ENCODE measurements at places on chromosomes 13 and 19.

DNA sequence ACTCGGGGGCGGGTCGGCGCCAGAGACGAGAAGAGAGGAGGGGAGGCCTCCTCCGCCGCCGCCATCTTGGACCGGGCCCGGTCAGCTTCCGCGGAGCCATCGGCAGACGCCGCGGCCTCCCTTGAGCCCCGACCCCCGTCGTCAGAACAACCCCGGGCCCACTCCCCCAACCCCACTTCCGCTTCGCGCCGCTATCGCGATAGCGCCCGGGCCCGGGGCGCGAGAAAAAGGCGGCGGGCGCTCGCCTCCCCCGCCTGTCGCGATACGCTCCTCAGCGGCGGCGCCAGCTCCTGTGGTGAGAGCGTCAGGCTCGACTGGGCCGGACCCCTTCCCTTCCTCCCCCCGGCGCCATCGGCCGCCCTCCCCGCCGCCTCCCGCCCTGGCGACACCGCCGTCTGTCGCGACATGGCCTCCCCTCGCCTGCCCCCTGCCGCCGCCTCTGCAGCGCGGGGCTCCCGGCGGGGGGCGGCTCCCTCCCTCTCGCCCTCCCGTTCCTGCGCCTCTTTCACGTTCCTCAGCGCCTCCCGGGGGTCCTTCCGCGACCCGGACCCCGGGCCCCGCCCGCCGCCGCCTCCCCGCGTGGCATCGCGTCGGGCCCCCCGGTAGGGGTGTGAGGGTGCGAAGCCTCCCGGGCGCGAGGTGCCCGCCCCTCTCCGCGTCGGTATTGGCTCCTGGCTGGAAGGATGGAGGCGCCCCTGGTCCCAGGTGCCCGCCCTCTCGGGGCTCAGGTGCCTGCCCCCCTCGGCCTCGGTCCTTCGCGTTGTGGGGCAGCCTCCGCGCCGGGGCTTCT is at the start of gene CNOT3:
Gene CNOT3 (plus strand): TSS at position 64 of the 790 bp plus-strand sequence. CDS start 5,217 bp downstream, outside the sequence.
- DNase-seq, result peak; percentile 42

- DNase-seq, result no peak
Measured at GRCh38 chr19:39494661-39495060, 4.1 kb upstream of the DLL3 start.

DNA sequence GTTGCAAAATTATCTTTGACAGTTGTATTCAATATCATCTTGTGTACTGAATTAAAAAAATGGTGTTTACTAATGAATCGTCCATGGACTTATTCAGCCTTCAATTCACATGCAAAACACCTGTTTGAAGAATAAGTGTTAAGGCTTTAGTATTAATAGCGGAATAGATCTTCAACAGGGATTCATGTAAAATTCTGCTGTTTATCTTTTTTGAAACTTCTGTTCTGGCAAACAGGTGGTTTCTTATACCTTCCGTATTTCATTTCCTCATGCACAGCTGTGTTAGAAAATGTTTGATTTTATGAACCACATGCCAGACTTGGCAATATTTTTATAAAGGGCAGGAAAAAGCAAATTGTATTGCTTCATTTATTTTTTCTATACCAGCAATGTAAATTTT is 255.7 kb downstream of the DACH1 start:
- no peak for DNase-seq

- DNase-seq, result no peak
Measured at GRCh38 chr13:110281736-110282135, 25.2 kb downstream of the COL4A1 start.

DNA sequence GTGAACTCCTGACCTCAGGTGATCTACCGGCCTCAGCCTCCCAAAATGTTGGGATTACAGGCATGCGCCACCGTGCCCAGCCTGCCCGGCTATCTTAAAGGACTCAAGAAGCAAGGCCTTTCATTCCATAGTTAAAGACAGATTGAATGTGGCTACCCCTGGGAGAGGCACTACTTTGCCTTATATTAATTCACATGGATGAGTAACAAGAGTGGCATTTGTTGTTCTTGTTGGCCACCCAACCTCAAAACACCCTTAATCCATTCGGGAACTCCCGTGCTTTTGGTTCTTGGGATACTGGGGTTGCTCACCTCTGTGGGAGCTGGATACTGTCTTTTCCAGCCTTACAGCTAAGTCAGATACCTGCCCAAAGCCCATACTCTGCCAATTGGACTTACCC is 34.4 kb upstream of the ABCC4 start:
- no peak for DNase-seq

GRCh38 chr13:110509971-110510786 is 51.3 kb downstream of the RAB20 start:
- no peak for DNase-seq

DNA sequence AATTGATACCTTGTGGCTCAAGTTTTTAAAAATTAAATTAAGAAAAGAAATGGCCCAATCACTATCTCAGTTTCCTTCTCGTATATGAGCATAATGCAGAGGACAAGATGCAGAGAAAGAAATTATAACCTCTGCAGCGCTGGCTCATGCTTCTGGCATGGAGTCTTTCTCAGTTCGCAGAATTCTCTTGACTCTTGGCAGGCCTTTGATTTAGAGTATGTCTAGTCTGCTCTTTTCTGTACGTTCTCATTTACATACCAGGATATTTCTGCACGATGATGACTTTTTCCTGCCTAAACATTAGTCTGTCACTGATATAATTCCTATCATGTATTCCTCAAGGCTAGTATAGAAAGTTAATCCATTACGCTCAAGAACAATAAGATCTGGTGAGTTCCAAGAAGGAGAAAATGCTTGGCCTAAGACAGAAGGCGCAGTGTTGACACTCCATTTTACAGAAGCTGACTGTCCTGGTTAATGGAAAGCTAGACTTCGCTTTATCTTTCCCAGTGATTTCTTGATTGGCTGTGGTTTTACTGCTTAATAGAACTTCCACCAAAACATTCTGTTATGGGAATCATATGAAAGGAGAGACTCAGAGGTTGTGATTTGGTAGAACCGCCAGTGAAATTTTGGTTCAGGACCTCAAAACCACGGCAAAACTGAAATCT is 1.7 kb upstream of the SMAD9 start:
- DNase-seq, result no peak

DNA sequence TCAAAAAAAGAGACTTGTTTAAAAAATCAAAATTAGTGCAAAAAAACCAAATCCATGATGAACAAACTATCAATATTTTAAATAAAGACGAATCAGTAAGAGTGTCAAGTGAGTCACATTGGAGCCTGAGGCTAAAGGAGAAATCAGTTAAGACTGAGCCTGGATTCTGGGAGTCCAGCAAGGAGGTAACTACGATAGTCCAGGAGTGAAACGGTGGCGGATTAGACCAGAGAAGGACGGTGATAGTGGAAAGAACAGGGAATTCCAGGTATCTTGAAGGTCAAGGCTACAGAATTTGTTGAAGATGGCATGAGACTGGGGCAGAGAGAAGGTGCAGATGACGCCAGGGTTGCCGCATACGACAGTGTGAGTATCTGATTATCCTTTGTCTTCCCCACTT is 7.0 kb upstream of the NPAS1 start:
- DNase-seq, result no peak

DNA sequence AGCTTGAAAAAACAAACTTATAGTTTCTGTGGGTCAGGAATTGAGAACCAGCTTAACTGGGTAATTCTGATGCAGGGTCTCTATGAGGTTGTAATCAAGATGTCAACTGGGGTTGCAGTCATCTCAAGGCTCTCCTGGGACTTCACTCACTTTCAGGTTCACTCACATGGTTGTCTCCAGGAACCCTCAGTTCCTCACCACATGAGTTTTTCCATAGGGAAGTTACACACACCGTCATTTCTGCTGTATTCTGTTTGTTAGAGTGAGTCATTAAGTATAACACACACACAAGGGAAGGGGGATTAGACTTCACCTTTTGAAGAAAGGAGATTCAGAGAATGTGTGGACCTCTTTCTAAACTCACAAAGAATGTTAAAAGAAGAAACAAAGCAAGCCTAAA is 34.9 kb upstream of the MLNR start:
- DNase-seq, result no peak

DNA sequence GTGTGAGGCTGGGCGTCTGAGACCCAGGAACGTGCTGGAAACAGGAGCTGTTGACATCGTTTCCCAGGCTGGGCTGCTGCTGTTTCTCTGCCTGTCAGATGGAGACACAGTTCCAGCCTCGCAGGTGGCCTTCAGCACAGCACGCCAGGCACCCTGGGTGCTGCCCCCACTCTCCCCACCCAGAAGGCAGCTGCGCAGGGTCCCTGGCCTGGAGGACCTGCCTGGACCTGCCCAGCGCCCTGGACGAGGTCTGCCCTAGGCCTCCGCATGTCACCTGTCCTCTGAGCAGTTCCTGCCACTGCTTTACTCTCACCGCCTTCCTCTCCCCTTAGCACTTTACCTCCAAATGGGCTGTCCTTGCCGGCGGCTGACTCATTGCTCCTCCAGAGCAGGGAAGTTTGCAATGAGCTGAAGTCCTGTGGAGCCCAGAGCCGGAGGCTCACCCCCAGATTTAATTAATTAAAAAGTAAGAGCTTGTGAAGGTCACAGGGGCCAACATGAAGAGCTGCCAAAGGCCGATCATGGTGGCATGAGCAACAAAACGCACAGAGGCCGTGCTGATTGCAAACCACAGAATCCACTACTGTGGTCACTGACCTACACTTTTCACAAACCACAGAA is 32.2 kb downstream of the C13orf46 start:
- no peak for DNase-seq

DNA sequence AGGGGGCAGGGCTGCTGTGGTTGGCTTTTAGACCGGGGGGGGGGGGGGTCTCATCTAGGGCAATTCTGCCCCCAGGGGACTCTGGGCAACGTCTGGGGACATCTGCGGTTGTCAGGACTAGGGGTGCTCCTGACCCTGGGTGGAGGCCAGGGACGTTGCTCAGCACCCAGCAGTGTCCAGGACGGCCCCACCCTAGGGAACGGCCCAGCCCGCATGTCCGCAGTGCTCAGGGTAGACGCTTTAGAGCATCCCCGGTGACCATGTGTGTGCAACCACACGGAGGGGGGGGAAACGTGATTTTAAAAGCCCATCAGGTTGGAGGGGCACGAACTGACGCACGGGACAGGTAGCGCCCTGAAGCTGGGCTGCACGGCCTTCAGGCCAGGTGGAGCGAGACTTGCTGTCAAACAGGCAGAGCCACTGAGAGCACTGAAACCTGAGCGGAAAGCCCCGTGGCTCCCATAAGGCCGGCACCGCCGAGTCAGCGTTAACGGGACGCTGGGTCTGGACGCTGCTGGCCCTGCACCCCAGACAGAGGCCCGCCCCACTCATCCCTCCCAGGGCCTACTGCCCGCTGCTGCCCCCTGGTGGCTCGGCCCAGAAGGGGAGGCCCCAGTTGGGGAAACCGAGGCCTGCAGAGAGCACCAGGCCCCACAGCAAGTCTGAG is 8.3 kb downstream of the CACTIN start:
- peak; percentile 60 for DNase-seq

DNA sequence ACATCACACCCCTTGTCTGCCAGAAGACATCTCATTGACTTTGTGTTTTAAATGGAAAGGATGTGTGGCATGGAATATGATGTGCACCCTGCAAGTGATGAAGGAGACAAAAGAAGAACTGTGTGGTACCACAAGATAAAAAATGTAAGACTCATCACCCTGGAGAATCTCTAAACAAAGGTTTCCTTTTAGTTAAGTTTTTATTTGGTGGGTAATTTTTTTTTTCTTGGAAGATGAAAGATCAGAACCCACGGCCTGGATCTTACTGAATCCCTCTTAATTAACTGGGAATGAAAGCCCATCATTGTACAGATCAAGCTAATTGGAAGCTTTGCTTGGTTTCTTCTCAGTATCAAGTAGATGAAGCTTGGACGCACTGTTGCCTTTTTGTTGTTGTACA is 129.6 kb downstream of the DCLK1 start:
- DNase-seq, result no peak

DNA sequence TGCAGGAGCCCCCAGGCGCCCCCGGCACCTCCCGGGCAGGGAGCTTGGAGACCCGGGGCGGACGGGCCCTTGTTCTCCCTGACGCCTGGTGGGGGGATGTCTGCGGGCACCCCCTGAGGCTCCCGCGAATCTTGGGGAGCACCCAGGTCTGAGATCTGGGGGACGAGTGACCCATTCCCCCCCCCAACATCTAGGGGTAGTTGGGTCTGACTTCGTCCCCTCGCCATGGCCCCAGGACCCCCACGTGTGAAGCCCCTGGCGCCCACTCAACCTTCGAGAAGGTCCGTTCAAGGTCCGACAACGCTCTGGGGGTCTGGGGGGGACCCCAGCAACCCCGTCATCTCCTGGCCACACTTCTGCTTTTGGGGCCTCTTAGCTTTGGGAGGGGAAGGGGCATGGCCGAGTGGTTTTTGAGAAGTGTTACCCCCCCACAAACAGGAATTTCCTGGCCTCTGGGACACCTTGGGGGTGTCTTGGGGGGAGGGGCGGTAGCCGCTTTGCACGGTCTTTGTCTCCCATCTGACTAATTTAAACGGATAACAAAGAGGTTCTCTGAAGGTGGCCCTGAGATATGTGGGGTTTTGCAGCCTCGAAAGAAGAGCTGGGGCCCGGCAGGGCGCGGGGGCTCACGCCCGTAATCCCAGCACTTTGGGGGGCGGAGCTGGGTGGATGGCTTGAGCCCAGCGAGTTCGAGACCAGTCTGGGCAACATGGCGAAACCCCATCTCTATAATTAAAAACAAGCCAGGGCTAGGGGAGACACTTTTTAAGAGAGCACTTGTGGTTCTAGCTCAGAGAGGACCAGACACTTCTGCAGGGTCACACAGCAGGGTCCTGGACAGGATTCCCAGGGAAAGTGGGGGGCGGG is 608 bp downstream of the CNN2 start:
- peak; percentile 41 for DNase-seq

DNA sequence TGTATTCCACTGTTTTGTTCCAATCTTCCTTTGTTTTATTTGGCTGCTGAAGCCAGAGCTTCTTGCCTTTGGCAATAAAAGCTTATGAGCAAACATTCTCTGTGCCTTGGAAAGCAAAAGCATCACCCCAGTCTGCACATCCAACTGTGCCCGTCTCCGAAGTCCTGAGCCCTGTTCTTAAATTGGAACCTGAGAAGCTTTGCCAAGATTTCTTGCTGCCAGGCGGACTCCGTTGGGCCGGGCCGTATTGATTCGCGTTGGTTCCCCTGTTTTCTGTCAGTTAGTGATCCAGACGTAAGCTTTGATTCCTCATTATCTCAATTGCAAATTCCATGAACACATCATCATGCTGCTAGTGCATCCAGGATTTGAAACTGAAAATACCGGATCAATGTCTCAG is 793.0 kb downstream of the OLFM4 start:
- DNase-seq, result no peak

DNA sequence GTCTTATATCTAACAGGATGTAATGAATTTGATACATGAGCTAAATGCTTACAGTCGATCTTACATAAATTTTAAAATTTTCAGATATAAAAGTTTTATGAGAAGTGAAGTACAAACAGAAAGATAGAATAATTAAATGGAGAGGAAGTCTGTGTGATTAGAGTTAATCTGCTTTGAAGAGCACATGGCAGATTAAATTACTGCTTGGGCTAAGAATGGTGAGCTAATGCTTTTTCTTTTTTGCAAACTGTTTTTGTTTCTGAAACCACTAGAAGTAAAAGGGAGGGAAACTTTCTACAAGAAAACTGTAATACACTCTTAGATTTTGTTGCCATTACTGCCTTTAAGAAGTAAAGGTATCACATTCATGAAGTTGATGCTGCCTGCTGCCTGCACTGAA is 96.3 kb upstream of the SPRY2 start:
- DNase-seq, result no peak

GRCh38 chr13:40063278-40063698 is 407.8 kb downstream of the COG6 start:
- DNase-seq, result no peak

All from activated naive CD4-positive, alpha-beta T cell treated with anti-CD3 and anti-CD28 coated beads, Interleukin-2, amount 50 U/mL, for 16 hours (primary cell).